ENCODE measurements at places on chromosomes 7 and 10.

DNA sequence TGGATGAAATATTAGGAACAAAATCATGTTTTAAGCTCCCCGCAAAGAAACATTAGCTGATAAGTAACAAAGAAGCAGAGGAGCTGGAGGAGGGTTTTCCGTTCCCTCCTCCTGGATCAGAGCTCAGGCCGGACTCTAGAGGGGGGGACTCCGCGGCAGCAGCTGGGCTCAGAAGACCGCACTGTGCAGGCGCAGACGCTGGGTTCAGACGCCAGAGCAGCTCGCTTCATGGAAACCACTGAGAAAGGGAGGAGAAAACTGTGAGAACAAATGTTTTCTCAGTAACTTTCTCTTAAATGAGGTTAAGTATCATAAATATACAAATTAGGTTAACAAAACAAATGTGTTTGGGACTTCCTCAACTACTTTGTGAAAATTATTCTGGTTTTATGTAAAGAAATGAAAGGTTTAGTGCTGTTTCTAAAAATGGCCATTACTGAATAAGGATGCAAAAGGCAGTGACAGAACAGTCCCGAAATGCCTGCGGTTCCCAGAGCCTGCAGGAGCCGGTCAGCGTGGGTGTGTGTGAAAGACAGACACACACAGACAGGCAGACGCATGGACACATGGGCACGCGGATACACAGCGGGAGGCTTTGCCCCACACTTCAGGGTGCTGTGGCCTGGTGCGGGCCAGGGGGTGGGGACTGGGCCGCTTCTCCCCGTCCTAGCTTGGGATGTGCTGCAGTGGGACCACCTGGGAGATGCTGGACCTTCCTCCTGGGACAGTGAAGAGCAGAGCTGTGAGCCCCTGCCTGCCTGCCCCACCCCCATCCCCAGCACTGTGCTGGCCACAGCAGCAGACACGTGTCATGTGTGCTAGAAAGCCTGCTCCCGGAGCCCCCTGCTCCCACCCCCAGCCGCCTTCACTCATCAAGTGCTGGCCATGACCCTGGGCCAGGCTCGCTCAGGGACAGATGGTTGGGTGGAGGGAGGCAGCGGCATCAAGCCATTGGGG lies 20.3 kb upstream of the ADGRA1 start:
- H3K4me3 ChIP-seq: no peak overlapping the region
- H3K36me3 ChIP-seq: no peaks in the 10 kb centered on the region
- no peak for DNase-seq
- H3K4me1 ChIP-seq: no peaks in the 10 kb centered on the region
- no peaks in the 10 kb centered on the region for H3K27me3 ChIP-seq
- H3K27ac ChIP-seq: no peak overlapping the region

- no peak for DNase-seq
- no peaks in the 10 kb centered on the region for H3K27me3 ChIP-seq
- peaks cover 3% of the 10 kb centered on the region for H3K4me1 ChIP-seq
- H3K27ac ChIP-seq: no peak overlapping the region
- H3K4me3 ChIP-seq: no peak overlapping the region
- H3K36me3 ChIP-seq: peaks cover 1% of the 10 kb centered on the region
Observed at GRCh38 chr7:107173191-107173590, 4.4 kb downstream of the HBP1 start.

GRCh38 chr7:35012160-35012559 lies 25.1 kb downstream of the DPY19L1 start:
- H3K27ac ChIP-seq: no peak overlapping the region
- H3K36me3 ChIP-seq: peaks cover 9% of the 10 kb centered on the region
- DNase-seq: no peak
- no peaks in the 10 kb centered on the region for H3K27me3 ChIP-seq

- H3K27ac ChIP-seq: no peak overlapping the region
- no peaks in the 10 kb centered on the region for H3K36me3 ChIP-seq
- peaks cover 2% of the 10 kb centered on the region for H3K4me1 ChIP-seq
- no peaks in the 10 kb centered on the region for H3K27me3 ChIP-seq
Observed at GRCh38 chr7:22252936-22253536, 103.9 kb downstream of the RAPGEF5 start.

- DNase-seq: no peak
- no peaks in the 10 kb centered on the region for H3K4me1 ChIP-seq
- no peaks in the 10 kb centered on the region for H3K27me3 ChIP-seq
- H3K27ac ChIP-seq: no peak overlapping the region
- no peak overlapping the region for H3K4me3 ChIP-seq
Observed at GRCh38 chr7:22783421-22783820, 39.2 kb downstream of the TOMM7 start.

DNA sequence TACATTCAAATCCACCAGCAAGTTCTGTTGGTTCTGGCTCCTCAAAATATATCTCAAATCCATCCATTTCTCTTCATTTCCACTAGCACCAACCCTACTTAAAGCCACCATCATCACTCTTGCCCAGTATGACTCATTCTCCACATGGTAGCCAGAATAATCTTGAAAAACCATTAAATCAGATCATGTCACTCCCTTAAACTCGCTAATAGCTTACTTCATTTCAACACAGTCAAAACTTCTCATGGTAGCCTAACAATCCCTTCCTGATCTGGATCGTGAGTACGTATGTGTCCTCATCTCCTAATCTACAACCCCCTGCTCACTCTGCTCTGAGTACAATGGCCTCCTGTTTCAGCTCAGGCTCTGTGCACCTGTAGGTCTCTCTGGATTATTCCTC lies 8.7 kb downstream of the EPC1 start:
- no peak overlapping the region for H3K4me3 ChIP-seq
- no peaks in the 10 kb centered on the region for H3K36me3 ChIP-seq
- no peak overlapping the region for H3K27ac ChIP-seq
- H3K4me1 ChIP-seq: peaks cover 13% of the 10 kb centered on the region
- no peak for DNase-seq

DNA sequence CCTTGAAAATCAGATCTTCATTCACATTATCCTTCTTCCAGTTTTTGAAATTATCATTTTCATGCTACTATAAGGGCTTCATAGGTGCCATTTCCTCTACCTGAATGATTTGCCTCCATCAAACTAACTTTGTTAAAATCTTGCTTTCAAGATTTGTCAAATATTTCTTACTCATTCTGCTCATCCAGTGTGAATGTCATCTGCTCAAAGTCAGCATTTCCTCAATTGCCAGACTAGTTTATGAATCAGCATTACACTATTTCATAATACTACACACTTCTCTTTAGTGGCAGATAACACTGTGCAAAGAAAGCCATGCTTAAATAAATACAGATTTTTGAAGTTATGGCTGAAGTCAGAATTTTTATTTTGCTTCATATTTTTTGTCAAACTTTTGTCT lies 21.3 kb upstream of the LIPF start:
- no peak overlapping the region for H3K27ac ChIP-seq
- DNase-seq: no peak
- no peaks in the 10 kb centered on the region for H3K36me3 ChIP-seq
- H3K27me3 ChIP-seq: no peaks in the 10 kb centered on the region
- H3K4me1 ChIP-seq: no peaks in the 10 kb centered on the region

DNA sequence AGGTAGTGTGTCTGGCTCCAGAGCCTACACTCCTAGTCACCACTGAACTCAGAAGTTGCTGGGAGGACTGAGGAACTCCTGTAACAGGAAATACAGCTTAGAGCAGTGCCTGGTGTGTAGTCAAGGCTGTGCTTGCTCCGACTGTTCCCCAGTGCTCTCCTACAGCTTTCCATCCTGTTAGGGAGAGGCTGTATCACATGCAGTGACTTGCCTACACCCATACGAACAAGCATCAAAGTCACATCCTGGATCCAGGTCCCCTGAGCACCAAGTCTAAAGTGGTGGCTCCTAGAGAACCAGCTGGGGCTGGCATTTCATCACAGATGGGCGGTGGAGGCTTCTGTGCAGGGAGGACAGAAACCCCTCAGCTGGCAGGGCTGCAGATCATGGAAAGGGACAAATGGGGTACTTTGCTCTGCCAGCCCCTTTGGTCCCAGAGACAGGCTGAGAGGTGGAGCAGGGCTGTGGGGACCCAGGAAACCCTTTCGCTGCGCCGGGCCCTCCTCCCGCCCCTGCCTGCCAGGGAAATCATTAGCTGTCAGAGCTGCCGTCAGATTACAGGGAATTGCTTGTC lies 7.7 kb downstream of the ASB10 start:
- no peaks in the 10 kb centered on the region for H3K4me1 ChIP-seq
- no peak overlapping the region for H3K27ac ChIP-seq
- no peaks in the 10 kb centered on the region for H3K36me3 ChIP-seq
- H3K4me3 ChIP-seq: no peak overlapping the region
- peaks cover 4% of the 10 kb centered on the region for H3K27me3 ChIP-seq

- no peak for DNase-seq
- H3K36me3 ChIP-seq: no peaks in the 10 kb centered on the region
- no peak overlapping the region for H3K4me3 ChIP-seq
- H3K27me3 ChIP-seq: peaks cover 7% of the 10 kb centered on the region
- no peaks in the 10 kb centered on the region for H3K4me1 ChIP-seq
Observed at GRCh38 chr10:77710081-77710551, 72.5 kb upstream of the KCNMA1 start.

GRCh38 chr10:14050598-14050997 lies 280.1 kb downstream of the FRMD4A start:
- no peak overlapping the region for H3K27ac ChIP-seq
- H3K36me3 ChIP-seq: no peaks in the 10 kb centered on the region
- H3K4me3 ChIP-seq: no peak overlapping the region
- no peaks in the 10 kb centered on the region for H3K4me1 ChIP-seq
- DNase-seq: no peak
- H3K27me3 ChIP-seq: no peaks in the 10 kb centered on the region

DNA sequence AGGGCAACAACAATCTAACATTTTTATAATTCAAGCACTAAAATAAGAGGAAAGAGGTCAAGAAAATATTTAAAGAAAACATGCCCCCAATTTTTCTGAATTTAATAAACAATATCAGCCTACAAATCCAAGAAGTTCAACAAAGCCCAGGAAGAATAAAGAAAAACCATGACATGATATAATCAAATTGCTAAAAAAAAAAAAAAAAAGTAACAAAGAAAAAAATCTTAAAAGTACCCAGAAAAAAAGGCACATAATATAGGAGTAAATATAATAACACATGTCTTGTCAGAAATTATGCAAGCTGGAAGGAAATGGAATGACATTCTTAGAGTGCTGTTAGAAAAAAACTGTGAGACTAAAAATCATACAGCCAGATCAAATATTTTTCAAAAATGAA lies 151.4 kb downstream of the IMMP2L start:
- H3K4me3 ChIP-seq: no peak overlapping the region
- no peak for DNase-seq
- no peaks in the 10 kb centered on the region for H3K4me1 ChIP-seq
- H3K27ac ChIP-seq: no peak overlapping the region
- no peaks in the 10 kb centered on the region for H3K27me3 ChIP-seq

DNA sequence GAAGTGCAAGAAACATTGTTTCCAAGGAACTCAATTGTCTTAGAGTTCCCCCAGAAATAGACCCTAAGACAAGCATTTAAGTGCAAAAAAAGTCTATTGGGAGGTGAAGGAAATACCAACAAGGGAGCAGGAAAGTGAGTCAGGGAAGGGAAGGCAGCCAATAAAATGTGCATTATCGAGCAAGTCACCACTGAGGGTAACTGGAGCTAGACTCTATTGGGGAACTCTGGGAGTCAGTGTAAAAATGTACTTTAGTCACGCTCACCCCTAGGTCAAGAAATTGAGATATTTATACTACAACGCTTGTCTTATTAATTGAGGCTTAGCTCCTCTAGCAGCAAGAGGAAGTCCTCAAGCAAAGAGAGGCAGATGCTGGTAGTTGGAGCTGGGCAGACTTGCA lies 137.7 kb downstream of the RTKN2 start:
- no peaks in the 10 kb centered on the region for H3K27me3 ChIP-seq
- DNase-seq: no peak
- no peaks in the 10 kb centered on the region for H3K4me1 ChIP-seq
- H3K4me3 ChIP-seq: no peak overlapping the region

GRCh38 chr7:120806669-120807068 lies 51.3 kb downstream of the TSPAN12 start:
- no peak overlapping the region for H3K27ac ChIP-seq
- no peaks in the 10 kb centered on the region for H3K4me1 ChIP-seq
- H3K27me3 ChIP-seq: no peaks in the 10 kb centered on the region
- H3K4me3 ChIP-seq: no peak overlapping the region

DNA sequence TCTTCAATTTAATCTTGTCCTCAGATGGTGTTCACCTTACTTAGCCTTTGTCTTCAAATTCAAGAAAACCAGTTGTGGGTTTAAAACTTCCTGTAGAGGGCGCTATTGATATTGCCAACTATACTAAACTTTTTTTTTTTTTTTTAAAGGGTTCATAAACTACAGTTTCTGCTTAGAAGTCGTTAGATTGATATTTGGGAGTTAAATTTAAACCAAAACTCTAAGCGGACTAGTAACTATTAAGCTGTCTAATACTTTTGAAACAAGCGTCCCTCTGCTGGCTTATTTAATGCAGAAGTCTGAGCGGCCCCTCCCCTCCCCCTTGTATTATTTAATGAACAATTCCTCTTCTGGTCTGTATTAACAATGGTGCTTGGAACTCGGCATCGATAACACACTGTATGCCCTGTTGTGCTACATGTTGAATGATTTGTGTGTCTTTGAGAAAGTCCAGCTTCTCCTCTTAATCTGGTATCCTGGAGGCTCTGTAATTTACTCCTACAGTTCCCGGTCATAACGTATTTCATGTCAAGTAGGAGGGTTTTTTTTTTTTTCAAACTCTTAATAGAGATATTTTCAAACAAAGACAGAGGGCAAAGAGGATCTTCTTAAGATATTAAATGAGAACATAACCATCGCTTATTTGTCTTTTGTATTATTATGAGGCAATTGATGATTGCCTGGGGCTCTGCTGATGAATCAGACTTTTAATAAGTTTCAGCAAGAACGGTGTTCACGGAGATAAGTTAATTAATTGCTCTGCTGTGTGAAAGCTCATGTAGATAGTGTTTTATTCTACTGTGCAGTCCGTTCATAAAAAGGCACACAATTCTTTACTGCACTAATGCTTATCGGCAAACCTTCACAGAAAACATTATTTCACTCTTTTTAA lies 22.6 kb upstream of the CREB5 start:
- H3K4me3 ChIP-seq: no peak overlapping the region
- H3K27ac ChIP-seq: no peak overlapping the region
- no peaks in the 10 kb centered on the region for H3K36me3 ChIP-seq

- no peak overlapping the region for H3K4me3 ChIP-seq
- H3K4me1 ChIP-seq: peaks cover 7% of the 10 kb centered on the region
- no peak for DNase-seq
- H3K27me3 ChIP-seq: no peaks in the 10 kb centered on the region
- no peak overlapping the region for H3K27ac ChIP-seq
Observed at GRCh38 chr10:78898341-78899097, 170.2 kb upstream of the ZMIZ1 start.

GRCh38 chr10:12909836-12910185 lies 91.7 kb downstream of the CCDC3 start:
- DNase-seq: peak; percentile 52
- H3K27me3 ChIP-seq: peaks cover 14% of the 10 kb centered on the region
- H3K36me3 ChIP-seq: no peaks in the 10 kb centered on the region
- no peak overlapping the region for H3K27ac ChIP-seq
- H3K4me3 ChIP-seq: no peak overlapping the region

GRCh38 chr10:70596110-70596798 lies 6.3 kb downstream of the PRF1 start:
- peak; percentile 51 for DNase-seq
- no peaks in the 10 kb centered on the region for H3K36me3 ChIP-seq
- no peaks in the 10 kb centered on the region for H3K27me3 ChIP-seq

Measured in lung (tissue), 17 donors.